ENCODE measurements at places on chromosomes 3 and 15. TPM values are rescaled to one million over a fixed set of nuclear protein-coding genes. Genes with fewer than 3 reads are reported as not detected.

DNA sequence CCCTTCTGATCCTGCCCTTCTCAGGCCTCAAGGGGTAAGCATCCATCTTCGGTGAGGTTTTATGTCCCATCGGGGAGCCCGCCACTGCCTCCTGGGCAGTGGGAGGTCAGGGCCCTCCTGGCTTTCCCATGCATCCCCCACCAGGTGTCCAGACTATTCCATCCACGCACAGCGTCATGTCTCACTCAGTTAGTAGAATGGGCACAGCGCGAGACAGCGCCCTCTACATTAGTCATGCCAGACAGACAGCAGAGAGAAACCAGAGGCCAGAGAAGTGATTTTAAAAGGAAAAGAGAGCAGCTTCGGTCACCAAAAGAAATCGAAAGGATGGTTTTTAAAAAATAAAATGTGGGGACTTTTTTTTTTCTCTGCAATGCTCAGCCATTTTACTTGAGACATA is 49.8 kb downstream of the ZDHHC3 start:
- no peak for DNase-seq

GRCh38 chr3:54800478-54800877 is 127.4 kb downstream of the LRTM1 start:
- DNase-seq: no peak

DNA sequence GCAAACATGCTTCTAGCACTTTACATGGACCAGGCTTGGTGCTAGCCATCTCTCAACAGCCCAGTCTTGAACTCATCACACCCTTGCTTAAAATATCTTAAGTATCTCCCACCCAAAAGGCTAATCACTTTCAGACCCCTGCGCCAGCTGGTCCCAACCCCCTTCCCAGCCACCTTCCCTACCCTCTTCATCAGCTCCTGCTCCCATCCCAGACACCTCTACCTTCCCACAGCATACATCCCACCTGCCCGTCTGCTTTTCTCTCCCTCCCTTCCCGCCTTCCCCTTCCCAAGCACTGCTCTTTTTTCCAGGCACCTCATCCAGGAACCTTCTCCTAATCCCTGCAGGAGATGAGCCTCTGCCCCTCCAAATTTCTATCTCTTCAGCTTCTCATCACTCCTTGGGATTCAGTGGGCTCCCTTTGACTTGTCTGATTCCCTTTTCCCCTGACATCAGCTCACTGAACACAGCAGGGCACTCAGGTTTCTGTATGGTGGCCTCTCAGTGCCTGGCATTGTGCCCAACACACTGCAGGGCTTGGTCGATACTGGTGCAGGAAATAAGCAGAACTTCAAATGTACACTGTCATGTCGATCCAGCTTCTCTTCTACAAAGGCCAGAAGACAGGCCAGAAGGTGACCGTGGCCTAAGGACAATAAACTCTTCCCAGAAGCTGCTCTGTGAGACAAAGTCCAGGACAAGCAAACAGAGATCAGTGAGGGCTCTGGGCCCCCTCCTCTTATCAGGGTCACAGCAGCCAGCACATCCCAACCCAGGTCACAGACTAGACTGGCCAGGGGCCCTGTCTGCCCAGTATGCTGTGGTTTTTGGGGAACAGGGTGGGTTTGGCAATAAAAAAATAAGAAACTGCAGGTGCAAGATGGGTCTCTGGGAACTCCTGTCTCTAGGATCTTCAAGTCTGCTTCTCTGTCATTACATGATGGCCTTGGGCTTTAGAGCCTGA is 2.2 kb upstream of the ITIH1 start:
- no peak for DNase-seq

DNA sequence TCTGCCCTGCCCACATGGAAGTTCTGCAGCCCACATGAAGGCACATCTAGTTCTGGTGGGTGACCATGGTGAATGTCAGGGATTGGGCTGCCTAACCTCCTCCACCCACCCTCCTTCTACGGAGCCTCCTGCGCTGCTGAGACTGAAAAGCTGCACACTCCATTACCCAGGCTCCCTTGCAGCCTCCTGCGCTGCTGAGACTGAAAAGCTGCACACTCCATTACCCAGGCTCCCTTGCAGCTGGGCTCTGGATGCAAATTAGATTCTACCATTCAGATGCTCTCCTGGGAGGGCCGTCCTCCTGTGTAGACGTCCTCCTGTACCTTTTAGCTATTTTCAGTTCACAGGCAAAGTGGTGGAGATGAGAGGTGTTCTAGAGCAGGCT is 32.1 kb downstream of the POMGNT2 start:
- DNase-seq: no peak

DNA sequence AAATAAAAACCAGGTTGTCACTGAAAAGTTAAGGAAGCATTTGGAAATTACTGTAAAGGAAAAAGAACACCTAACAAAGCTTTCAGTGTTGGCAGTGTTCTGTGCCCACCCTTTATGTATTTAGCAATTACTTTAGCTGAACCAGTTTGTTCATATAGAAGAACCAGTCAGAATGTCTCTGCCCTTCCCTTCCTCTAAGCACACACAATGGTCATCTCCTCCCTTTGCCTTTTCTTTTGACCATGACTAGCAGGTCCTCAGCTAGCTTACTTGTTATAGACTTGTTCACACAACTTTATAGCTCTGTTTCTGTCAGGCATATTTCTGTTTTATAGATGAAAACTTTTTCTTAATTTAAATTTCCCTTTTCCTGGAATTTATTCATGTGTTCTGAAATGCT is 59.6 kb downstream of the AKAP13 start:
- DNase-seq: no peak

DNA sequence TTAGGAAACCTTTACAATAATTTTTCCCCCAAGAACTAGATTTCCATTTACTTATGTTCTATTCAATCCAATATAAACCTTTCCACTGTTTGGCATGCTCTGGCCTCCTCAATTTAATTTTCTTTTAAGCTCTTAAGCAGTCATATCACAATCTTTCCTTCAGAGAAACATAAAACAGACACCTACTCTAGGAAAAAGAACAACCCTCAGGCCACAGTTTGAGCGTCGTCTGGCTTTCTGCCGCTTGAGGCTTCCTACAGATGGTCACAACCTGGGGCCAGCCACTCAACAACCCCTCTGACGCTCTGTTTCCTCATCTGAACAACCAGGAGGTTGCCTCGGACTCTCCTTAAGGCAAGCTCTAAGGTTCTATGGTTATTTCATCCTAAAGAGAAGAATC is 143.3 kb downstream of the ADAMTS17 start:
- DNase-seq: no peak

GRCh38 chr3:52712291-52713212 is 6.6 kb downstream of the SPCS1 start:
- peak; percentile 27 for DNase-seq

GRCh38 chr3:16290007-16290826 is 25.2 kb downstream of the OXNAD1 start:
- DNase-seq: no peak

- DNase-seq: no peak
These were observed 501.3 kb upstream of the IL12A start for GRCh38 chr3:159487304-159487703.

- DNase-seq: peak; percentile 76
These were observed 107.1 kb upstream of the LINGO1 start for GRCh38 chr15:77739591-77740378.

DNA sequence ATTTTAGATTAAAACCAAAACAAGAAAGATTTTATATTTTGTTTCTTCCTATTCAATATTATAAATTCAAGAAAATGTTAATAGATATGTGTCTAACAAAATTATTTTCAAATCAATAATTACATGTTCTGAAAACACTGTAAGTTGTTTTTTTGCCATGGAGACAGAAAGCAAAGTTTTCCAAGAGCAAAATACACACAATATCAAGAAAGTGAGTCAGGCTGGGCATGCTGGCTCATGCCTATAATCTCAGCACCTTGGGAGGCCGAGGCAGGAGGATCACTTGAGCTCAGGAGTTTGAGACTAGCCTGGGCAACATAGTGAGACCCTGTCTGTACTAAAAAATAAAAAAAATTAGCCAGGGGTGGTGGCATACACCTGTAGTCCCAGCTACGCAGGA is 71.7 kb downstream of the TTC23 start:
- no peak for DNase-seq

GRCh38 chr3:2915826-2916225 is 194.3 kb downstream of the IL5RA start:
- DNase-seq: no peak

GRCh38 chr3:5616873-5617272 is 429.4 kb downstream of the EDEM1 start:
- no peak for DNase-seq

- no peak for DNase-seq
These were observed 422.4 kb upstream of the ATP11B start for GRCh38 chr3:182370949-182371348.

GRCh38 chr3:141410846-141411245 is 42.5 kb downstream of the ZBTB38 start:
- no peak for DNase-seq

GRCh38 chr3:77324105-77324504 is 284.2 kb downstream of the ROBO2 start:
- no peak for DNase-seq

DNA sequence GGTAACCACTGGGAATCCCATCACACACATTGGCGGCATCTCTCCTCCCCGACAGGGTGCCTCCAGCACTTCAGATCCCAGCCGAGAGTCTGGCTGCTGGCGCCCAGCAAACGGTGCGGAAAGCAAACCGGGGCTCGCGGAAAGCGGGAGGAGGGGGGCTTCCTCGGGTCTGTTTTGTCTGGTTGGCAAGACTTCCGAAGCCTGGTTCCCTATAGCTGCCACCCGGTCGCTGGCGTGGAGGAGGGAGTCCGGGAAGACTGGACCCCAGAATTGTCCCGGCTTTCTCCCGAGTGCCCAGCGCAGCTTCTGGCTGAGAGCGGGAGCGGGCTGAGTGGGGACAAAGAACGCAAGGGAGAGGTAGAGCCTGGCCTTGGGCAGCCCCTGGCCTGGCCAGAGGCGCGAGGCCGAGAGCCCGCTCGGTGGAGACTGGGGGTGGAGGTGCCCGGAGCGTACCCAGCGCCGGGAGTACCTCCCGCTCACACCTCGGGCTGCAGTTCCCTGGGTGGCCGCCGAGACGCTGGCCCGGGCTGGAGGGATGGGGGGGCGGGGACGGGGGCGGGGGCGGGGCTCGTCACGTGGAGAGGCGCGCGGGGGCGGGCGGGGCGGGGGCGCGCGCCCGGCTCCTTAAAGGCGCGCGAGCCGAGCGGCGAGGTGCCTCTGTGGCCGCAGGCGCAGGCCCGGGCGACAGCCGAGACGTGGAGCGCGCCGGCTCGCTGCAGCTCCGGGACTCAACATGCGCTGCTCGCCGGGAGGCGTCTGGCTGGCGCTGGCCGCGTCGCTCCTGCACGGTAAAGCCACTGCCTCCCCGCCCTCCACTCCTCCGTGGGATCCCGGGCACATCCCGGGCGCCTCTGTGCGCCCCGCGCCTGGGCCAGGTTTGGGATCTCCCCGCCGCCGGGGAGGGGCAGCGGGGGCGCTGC is at the start of gene CHRNA7:
Gene CHRNA7 (plus strand): TSS at position 654 of the 920 bp plus-strand sequence. CDS start 80 bp downstream, at position 734.
- DNase-seq: no peak

- peak; percentile 89 for DNase-seq
These were observed 2.0 kb downstream of the WNT5A start for GRCh38 chr3:55484801-55485791.

DNA sequence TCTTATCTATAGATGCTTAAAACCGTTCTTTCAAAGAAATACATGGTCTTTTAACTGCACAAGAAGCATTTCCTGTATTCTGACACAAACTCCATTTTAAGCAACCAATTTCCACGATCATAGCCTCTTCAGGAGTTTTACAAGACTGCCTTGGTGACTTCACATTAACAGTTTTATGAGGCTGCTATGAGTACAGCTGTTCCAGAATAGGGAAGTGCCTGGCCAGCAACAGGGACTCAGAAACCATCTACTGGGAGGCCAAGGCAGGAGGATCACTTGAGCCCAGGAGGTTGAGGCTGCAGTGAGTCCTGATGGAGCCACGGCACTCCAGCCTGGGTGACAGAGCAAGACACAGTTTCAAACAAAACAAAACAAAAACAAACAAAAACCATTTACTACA is 78.4 kb downstream of the B3GNT5 start:
- no peak for DNase-seq

DNA sequence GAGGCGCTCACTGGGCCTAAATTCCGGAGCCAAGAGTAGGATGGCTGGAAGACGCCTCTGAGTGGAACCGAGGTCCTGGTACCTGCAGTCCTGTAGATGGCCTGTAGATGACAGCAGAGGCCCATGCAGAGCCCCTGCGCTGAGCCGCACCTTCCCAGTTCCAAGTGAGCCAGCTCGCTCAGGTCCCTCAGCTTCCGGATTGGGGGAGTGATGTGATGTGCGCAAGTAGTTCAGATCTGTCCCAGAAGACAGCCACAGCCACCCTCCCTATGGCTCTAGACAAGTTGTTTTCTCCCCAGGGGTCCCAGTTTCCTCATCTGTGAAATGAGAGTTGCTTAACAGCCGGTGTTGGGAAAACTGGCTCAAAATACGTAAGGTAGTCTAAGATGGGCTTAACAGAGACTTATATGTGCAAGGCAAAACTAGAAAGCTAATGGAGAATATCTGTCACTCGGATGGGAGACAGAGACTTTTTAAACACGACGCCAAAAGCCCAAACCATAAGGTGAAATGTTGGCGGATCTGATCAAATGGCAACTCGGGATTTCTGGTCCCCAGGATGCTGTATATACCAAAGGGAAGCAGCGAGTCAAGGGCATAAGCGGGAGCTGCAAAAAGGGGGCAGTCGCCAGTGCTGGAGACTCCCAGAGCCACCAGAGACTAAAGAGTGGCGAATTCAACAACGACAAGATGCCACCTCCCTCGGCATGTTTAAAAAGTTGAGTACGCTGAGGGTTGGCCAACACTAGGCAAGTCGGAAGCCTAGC is 765 bp upstream of the MAPKAPK3 start:
- DNase-seq: peak; percentile 71

- no peak for DNase-seq
These were observed 1.1 kb upstream of the MAGEF1 start for GRCh38 chr3:184713040-184713355.

- DNase-seq: no peak
These were observed 14.3 kb downstream of the KLHL25 start for GRCh38 chr15:85780225-85780985.

GRCh38 chr15:76987896-76988860 is 6.7 kb upstream of the PSTPIP1 start:
- no peak for DNase-seq

GRCh38 chr3:139629033-139629432 is 48.7 kb downstream of the NMNAT3 start:
- no peak for DNase-seq

The GOLGA6L4 gene
- total RNA-seq: 3.6 TPM

The UBL7 gene
- total RNA-seq: 71.5 TPM

The OXNAD1 gene
- 24.8 TPM for total RNA-seq

The GLT8D1 gene
- 33.8 TPM for total RNA-seq

The TMEM45A gene
- total RNA-seq: 12.9 TPM

The ARGFX gene
- total RNA-seq: not detected

The MCF2L2 gene
- total RNA-seq: 13.7 TPM

The NPRL2 gene
- total RNA-seq: 25.0 TPM

The LRTM1 gene
- total RNA-seq: not detected

The NANOGP8 gene
- 31.9 TPM for total RNA-seq
